ENCODE measurements at places on chromosomes 6 and 20. TPM values are rescaled to one million over a fixed set of nuclear protein-coding genes. Genes with fewer than 3 reads are reported as not detected.

Gene TNFRSF6B
- 2.9 TPM for polyA plus RNA-seq

Gene PRL
- not detected for polyA plus RNA-seq

Gene MYBL2
- polyA plus RNA-seq, result 0.24 TPM

DNA sequence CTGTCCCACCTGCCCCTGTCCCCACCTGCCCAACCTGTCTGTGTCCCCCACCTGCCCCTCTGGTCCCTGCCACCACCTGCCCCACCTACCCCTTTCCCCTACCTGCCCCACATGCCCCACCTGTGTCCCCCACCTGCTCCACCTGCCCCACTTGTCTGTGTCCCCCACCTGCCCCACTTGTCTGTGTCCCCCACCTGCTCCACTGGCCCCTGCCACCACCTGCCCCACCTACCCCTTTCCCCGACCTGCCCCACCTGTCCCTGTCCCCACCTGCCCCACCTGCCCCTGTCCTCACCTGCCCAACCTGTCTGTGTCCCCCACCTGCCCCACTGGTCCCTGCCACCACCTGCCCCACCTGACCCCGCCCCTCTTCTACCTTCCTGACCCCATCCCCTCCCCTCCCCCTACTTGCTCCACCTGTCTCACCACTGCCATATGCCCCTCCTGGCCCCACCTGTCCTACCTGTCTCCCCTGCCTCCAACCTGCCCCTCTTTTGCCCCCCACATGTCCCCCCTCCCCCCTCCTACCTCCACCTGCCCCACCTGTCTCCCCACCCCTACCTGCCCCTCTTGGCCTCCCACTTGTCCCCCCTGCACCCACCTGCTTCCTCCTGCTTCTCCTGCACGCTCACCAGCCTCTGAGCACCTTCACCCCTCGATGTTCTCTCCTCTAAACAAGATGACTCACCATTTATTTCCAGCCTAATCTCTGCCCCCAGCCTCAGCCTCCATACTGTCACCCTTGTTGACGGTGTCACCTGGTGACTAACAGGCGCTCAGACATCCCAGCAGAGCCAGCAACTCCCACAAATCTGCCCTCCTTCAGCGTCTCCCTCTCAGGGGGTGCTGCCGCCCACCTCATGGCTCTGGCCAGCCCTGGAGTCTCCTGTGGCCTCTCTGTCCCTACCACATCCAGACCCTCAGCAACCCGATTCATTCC is 5.6 kb upstream of the MYT1 start:
- no peak for DNase-seq

GRCh38 chr6:137637121-137637520 is 142.9 kb upstream of the OLIG3 start:
- no peak for DNase-seq

DNA sequence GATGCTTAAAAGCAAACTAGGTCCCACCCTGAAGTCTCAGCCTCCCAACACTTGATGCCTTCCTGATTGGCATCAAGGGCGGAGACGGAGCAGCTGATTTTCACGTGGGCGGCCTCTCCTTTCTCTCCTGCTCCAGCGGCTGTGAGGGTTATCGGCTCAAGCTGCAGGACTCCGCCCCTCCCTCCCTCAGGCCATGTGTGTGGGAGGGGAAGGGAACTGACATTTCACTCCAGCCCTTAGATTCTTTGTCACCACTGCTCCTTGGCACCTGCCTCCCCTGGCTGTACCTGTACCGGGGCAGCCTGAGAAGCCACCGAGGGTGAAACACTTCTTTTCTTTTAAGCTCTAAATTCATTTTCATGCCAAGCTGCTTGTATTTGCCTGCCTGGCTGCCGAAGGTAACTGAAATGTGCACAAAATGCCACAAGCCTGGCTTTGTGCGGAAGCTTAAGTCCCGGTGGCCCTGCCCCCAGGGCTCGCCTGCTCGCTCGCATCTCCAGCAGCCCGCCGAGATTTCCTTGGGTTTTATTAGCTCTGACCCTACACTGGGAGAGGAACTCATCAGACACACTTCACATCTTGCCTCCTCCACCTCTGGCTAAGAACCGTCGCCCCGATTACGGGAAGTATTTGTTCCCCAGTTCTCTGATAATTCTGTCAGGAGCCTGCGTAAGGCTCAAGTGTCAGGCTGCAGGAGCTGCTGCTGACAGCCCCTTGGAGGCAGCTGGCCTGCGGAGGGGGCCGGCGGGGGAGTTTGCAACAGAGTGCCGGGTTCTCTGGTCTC is 9.6 kb upstream of the CPNE5 start:
- peak; percentile 78 for DNase-seq

GRCh38 chr6:33781131-33781975 is 7.6 kb downstream of the LEMD2 start:
- no peak for DNase-seq

GRCh38 chr6:3337521-3338350 is 79.0 kb downstream of the PSMG4 start:
- no peak for DNase-seq

DNA sequence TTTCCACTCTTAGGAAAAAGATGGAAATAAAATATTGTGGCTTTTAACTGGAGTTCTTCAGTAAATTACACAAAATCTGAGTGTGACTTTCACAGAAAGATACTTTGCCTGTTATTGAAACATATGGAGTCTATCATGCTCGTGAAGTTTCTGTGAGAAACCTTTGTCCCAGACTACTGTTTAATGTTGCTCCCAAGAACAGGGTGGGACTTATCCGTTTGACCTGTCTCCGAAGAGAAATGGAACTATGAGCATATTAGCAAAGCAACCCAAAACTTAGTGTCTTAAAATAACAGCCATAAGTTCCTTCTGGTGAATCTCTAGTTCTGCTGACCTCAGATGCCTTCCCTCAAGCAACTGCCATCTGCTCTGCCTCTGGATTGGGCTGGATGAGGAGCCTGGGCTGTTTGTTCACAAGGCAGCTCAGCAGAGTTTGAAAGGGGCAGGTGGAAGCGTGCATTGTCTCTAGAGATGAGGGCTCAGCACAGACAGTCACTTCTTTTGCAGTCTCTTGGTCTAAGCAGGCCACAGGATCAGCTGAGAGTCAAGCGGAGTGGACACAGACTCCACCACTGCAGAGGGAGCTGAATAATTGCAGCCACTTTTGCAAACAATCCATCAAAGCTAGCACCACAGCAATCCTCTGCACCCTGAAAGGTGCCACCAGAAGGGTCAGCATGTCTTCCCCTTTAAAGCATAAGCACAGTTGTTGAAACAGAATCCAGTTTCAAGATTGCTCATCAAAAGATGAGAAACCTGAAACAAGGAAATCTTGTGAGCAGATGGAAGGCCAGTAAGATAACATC is 52.8 kb downstream of the MYB start:
- no peak for DNase-seq

DNA sequence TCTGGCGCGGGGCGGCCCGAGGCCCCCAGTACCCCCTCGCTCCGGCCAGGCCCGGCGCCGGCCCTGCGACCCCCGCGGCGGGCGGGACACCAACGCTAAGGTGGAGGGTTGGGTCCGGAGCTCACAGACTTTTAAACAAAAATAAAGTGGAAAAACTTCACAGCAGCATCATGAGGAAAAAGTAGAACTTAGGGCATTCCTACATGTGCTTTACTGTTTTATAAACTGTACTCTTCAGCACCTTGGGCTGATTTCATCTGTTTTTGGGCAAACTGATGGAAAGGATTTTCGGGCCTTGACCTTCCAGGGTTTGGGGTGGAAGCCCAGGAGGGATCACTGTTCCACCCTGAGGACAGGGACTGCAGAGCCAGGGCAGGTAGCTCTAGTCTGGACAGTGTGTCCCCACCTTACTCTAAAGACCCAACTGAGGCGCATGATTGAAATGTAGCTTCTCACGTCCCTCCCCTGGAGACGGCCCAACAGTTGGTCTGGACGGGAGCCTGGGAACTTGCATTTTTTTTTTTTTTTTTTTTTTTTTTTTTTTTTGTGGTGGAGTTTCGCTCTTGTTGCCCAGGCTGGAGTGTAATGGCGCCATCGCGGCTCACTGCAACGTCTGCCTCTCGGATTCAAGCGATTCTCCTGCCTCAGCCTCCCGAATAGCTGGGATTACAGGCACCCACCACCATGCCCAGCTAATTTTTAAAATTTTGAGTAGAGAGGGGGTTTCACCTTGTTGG is 740 bp downstream of the NELFCD start:
- DNase-seq, result no peak

DNA sequence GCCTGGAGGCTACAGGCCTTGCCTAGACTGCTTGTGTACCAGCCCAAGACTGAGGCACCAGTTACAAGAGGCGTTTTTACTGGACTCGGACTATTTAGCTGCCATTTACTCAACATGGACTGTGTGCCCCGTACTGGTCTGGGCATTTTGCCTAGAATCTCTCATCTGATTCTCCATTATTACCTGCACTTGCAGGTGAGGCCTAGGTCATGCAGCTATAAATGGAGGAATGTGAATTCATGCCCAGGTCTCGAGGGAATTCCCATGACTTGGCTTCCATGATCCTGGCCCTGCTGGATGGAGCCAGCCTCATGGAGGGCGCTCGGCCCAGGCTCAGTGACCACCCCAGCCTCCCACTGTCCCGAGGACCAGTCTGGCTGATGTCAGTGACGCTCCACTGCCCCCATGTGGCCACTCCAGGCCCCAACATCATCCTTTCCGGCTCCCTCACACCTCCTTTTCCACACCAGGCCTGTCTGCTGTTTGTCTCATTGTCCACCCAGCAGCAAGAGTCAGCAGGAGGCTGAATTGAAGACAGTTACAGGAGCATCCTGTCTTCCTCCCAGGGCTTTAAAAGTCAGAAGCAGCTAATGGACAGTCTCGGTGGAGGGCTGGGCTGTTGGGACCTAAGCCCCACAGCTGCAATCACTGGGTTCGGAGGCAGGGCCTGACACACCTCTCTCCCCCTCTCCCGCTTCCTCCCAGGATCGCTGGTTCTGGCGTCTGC is 8.7 kb downstream of the MMP24OS start:
- DNase-seq, result peak; percentile 66

DNA sequence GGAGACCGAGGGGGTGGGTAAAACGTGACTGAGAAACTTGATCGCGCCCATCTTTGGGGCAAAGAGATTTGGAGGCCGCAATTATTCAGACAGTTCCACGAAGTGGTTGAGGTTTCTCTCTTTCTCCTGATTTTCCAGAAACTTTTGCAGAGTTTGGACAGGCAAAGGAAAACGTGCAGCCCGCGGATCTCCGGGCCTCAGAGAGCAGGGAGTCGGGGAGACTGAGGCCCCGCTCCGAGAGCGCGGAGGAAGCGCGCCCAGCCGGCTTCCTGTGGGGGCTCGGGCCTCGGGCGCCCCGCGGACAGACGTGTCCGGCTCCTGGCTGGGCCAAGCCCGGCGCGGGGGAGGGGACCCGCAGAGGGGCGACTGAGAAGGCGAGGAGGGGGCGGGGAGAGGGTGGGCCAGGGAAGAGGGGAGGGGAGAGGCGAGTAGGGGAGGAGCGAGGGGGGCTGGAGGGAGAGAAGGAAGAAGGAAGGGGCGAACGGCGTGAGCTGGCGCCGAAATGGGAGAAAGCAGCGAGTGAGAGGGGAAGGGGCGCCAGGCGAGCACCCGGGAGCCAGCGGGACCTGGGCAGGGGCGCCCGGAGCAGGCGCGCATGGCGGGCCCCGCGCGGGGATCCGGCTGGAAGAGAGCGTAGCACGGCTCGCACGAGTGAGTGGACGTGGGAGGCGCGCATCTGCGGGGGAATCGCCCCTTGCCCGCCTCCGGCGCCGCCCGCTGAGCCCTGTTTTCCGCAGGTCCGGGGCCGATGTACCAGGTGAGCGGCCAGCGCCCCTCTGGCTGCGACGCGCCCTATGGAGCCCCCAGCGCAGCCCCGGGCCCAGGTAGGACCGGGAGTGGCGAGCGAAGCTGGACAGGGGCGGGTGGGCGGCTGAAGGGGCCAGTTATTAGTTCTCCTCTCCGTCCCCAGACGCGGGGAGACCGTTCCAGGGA is at the start of gene MDFI:
Gene MDFI, plus strand, starts transcription at position 467 of the 933 bp plus-strand sequence. Its CDS starts 282 bp downstream, at position 749.
- DNase-seq, result peak; percentile 37

- DNase-seq, result no peak
Measured at GRCh38 chr20:21238818-21239536, 64.2 kb upstream of the XRN2 start.

DNA sequence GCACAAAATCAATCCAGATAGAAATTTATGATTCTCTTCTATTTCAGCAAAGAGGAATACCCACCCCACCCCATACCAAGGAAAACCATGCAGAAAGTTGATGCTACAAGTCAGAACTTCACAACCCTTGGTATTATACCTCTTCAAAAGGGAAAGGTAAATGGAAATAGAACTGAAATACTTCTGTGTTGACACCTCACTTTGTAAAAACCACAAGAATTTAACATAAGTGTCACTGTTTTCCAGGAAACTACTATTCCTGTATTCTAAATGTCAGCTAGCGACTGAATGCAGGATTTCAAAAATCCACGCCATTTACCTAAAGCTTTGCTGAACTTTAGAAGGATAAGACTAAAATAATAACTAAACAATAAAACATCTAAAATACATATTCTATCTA is 3.6 kb downstream of the CPNE1 start:
- DNase-seq, result no peak

- DNase-seq, result no peak
Measured at GRCh38 chr6:12034837-12035236, 22.7 kb downstream of the HIVEP1 start.

DNA sequence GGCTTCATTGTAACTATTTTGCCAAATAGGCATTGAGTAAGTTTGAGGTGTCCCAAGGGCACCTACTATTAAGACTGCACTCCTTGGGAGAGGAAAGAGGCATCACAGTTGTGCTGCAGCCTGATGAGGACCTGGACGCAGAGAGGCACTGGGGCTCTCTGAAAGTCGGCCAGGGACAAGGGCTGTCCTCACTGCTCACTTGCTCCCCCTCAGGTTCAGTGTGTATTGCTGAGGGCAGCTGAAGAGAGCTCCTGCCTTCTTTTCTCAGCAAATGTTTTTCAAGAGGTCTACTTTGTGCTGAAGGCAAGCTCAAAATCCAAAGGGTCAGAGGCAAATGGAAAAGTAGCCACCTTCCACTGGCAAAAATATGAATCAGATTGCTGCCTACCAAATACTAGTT is 331.8 kb downstream of the RIMS1 start:
- DNase-seq, result no peak

DNA sequence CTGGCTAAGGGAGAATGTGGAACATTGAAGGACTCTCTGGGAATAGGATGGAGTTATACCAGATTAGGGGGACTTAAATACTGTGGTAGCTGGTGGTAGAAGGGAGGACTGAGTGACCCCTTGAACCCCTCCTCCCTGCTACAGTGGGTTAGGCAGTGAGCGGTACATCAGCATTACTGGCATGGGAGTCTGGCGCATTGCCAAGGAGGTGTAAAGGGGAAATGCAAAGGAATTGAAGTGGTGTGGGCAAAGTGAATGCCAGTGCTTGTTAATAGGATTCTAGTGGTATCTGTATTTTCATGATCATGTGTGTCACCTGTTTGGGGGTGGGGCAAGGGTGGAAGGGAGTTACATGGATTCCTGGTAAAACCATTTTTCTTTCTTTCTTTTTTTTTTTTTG is 60.1 kb downstream of the GFRA4 start:
- no peak for DNase-seq

- DNase-seq, result peak; percentile 52
Measured at GRCh38 chr6:81487489-81487888, 265.0 kb downstream of the TENT5A start.
